Activated CD8-positive, alpha-beta T cell treated with anti-CD3 and anti-CD28 coated beads, Interleukin-2, amount 10 ng/mL, durations not matched to agents 7 days and 5 days (primary cell): ENCODE measurements at places on chromosomes 7 and 10.

DNA sequence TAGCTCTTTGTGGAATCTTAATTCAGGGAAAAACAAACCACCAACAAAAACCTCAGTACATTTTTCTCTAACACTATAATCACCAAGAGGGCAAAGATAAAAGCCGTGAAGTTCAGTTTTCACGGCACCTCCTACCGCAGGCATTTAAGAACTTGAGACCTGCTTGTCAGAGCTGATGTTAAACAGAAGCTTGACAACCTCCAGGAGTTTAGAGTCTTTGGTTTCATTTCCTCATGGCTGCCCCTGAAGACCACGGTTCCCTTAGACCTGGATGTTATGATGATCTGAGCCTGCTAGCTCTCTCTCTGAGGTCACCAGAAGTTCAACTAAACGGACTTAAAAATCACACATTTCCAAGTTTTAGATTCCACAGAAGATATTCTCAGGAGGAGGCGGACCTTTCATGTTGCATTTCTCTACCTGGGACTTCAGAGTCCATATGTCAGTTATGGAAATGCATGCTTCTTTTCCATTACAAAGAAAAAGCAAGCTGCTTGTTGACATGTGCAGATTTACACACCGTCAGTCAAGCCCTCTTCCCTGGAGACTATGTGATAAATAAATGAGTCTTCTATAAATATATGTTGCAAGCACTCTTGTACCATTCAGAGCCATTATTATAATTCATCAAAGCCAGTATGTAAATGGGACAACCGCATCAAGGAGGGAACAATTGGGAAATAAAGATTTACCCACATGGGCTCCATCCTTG is 258.0 kb downstream of the GFRA1 start:
- no peak for DNase-seq

DNA sequence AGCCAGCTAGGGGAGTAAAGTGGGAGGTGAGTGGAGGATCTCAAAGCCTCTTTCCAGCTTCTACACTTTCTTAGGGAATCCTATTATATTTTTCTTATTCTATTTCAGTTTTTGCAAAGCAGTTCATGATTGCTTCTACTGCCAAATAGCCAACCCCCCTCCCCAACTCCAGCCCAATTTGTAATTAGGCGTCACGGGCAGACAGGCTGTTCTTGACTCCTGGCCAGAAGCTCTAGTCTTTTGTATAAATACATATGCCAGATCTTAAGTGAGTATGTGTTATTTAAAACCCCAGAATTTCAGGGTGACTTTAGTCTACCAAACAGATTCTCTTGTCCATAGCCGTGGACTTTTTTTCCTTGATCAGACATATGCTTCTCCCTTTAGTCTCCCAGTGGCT is 255.2 kb downstream of the BUB3 start:
- no peak for DNase-seq

DNA sequence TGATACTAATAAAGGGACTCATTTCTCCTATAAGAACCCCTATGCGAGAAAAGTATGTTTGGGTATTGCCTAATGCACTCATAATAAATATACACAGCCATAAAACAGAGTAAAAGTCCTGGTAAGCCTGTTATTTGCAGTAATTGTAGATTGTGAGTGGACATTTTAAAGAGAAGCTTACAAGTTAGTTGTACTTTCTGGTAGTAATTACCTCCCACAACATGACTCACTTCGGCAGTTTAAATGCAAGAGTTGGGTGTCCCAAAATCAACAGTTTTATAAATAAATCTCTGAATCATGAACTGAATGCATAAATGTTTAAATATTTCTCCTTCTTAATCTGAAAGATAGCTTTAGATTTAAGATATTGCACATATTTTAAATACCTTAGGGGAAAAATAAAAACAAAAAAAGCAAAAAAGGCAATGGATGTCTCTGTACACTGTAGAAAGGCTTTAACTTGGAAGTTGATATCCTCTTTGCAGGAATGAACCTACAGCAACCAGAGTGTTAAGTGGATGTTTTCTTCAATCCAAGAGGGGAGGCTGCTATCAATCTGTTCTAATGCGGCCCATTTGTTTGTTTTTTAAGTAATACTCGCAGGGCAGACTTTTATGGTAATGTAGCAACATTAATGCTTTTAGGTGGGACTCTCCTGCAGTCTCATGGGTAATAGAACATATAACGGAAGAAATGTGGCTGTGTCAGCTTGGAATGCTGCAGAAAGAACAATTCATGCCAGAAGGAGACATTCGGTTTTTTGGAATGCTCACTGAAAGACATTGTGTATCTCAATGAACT is 57.3 kb upstream of the ZEB1 start:
- DNase-seq, result no peak

DNA sequence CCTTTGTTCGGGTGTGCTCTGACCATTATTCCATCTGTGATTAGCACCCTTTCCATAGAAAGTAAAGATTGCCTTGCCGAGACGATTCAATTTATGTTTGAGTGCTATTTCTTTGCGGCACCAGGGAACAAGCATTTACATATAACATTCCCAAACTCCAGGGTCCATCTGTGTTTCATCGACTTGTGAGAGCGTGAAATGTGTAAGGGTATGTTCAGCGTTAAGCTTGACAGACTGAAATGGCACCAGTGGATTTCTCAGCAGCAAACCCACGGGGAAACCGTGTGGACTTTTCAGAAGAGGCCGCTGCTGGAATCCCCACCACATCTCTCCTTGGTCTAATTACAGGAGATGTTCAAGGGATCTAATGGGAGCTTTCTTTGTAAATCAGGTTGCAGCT is 270.5 kb downstream of the TCERG1L start:
- DNase-seq, result no peak

DNA sequence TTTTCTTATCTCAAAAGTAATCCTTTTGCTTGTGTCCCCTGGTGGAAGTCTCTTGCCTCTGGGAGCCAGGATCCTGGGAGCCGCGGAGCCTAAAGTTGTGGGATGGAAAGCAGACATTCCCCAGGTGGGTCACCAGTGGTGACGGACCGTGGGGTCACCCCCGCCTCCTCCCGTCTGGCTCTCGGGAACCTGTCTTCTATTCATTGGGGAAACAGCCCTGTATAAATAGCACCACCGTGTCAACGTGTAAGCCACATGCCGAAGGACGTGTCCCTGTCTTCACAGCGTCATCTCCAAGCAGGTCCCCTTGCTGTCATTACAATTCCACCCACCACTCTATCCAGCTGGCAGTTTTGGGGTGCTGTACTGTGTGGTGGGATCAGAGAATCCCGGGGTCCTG is 87.5 kb downstream of the ELFN1 start:
- no peak for DNase-seq

GRCh38 chr7:135205850-135206249 is 5.5 kb downstream of the WDR91 start:
- no peak for DNase-seq

- DNase-seq, result no peak
Observed at GRCh38 chr7:135165862-135166261, 4.6 kb downstream of the CYREN start.

DNA sequence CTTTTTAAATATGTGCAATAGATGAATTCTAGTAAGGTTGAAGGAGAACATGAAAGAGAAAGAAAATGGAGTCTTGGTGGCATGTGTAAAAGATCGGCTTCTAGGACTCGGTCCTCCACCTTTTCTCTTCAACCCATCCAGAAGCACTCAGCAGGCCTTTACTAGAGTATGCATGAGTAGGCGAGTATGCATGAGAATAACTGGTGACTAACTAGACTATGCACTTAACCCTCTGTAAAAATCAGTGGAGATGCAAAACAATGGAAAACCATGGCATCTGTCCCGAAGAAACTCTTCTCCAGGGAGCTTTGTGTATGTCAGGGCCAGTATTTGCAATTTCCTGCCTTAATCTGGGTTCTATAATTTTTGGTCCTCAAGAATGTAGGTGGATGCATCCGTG is 40.0 kb upstream of the GRB10 start:
- no peak for DNase-seq

GRCh38 chr7:30665043-30665442 is 17.2 kb downstream of the CRHR2 start:
- no peak for DNase-seq

DNA sequence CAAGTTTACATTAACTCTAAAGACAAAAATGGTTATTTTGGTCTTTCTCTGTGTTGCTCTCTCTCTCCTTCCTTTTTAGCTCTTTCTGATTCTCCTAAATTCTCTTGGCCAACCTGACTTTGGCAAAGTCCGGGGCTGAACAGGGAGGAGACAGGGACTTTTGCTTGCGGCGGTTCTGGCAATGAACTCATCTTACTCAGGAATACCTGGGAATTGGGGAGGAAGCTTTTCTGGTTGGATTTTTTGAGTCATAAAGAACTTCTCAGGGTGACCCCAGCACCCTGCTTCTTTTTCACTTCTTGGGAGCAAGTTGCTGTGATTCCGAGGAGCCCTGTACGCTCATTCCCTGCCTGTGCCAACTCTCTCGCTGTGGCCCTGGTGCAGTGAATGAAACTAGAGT is 16.0 kb downstream of the GATA3 start:
- DNase-seq, result no peak

DNA sequence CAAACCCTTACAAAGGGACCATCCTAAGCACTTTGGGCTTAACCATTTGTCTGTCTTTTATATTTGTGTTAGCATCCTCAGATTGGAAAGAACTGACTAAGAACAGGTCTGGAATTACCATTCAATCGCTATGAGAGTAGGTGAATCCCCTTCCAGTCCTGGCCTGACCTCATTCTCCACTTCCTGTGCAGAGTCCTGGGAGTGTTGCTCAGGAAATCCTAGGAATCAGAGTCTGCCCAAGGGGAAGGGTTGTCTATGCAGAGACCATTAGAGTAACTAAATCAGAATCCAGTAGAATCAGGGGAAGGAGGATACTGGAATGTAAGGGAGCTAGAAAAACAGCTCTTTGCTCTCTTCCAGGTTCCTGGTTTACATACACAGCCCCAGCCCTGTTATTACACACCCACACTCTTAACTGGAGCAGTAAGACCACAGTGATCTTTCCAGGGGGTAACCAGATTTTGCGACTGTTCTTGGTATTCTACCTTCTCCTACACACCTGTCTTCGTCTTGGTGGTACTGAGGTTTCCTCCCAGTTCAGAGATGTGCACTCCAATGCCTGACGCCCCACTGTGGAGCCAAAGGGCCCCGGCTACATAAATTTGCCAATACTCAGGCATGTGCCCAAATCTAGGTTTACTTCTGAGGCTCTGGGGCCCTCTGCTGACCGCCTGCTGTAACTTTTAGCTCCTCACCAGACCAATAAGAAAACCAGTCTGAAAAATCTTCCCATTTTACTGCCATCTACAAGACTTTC is 103.7 kb downstream of the RNF216 start:
- peak; percentile 64 for DNase-seq

DNA sequence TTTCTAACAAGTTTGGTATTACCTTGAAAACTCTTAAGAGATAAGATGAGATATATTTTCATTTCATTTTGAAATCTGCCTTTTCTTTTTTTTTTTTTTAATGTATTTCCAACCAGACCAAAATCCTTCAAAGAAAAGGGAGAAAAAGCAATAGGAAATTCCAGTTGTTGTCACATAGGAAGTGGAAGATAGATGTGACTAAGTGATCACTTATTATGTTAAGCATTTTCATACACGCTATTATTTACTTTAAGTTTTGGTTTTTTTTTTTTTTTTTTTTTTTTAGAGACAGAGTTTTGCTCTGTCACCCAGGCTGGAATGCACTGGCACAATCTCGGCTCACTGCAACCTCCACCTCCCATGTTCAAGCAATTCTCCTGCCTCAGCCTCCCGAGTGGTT is 197.2 kb upstream of the FRMD4A start:
- DNase-seq, result no peak

DNA sequence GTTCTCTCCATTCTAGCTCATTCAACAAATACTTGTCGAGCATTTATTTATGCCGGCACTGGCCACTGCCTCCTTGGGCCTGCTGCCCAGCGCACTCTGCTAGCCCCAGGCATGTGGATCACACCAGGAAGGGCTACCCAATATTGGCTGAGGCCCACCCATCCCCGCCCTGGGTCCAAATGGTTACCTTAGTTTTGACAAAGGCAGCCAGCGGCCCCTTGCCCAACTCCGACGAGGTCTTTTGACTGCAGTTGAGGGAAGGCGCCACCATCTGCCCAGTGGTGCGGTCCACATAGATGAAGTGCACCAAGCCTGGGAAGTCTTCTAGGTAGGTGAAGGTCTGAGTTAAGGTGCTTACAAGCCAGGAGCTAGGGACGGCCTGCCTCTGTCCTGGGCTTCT is 7.2 kb upstream of the PYROXD2 start:
- DNase-seq, result no peak

GRCh38 chr7:66837007-66837406 is 84.0 kb upstream of the TMEM248 start:
- peak; percentile 56 for DNase-seq

- DNase-seq, result no peak
Observed at GRCh38 chr7:96116173-96116572, 205.7 kb downstream of the SLC25A13 start.

- DNase-seq, result no peak
Observed at GRCh38 chr10:108902619-108903285, 1020.6 kb downstream of the XPNPEP1 start.

- no peak for DNase-seq
Observed at GRCh38 chr10:52923520-52923919, 150.9 kb upstream of the MBL2 start.

DNA sequence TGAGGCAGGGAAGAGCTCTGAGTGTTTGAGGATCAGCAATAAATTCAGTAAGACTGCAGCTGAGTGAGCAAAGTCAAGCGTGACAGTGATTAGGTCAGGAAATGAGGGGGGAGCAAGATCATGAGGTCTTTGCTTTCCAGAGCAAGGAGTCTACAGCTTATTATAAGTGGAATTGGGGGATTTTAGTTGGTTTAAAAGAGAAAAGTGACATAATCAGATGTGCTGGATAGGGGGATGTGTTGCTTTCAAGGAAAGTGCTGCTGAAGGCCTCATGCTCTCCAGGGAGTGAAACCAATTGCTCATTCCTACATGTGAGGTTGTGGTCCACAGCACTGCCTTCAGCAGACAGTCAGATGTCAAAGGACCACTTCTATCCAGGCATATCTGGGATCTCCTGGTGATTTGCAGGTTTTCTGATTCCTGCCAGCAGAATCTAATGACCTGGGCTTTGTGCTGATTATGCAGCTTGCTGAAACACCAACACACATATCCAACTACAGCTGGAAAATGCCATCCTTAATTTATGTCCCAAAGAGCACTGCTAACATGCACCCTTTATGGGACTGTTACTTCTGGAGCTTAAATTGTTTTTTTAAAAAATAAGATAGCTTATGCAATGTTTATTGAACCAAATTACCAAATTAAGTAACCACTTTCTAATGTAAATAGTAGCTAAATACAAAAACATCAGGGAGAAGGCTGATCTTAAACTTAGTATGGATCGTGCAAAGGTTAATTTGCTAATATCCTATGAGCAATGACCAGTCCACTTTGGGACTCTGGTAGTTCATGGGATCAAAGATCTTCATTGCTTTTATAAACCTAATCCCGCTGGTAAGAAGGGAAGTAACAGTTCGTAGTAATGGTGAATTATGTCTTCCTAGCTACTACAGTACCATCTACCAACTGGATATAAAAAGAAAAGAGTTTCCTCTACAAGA is 607.6 kb downstream of the KCNMA1 start:
- no peak for DNase-seq

GRCh38 chr10:15579605-15580004 is 140.1 kb downstream of the ITGA8 start:
- no peak for DNase-seq
